Posterior cingulate gyrus (tissue), 11 donors: ENCODE measurements at places on chromosomes 6 and 20.
A peak's percentile ranks its signal among the peaks of the same experiment; 100 is the strongest.

GRCh38 chr20:20712004-20712473 lies 405 bp downstream of the RALGAPA2 start:
- no peak for DNase-seq

DNA sequence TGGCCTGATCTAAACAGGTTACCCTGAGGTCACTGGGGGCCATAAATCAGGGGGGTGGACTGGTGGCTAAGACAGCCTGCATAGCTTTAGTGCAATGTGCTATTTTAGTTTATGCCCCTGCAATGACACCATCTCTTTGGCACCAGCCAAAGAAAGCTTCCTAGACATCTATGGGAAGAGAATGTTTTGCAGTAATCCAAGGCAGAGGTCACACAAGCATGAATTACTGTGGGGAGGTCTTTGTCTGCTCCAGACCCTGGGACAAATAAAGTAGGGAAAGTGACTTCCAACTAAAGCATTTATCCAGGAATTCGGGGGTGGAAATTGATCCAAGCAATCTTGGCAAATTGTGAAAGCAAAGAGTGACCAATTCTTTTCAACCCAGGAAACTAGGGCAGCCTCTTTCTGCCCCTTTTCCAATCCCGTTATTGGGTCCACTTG lies 5.3 kb downstream of the RIPOR2 start:
- no peak for DNase-seq

DNA sequence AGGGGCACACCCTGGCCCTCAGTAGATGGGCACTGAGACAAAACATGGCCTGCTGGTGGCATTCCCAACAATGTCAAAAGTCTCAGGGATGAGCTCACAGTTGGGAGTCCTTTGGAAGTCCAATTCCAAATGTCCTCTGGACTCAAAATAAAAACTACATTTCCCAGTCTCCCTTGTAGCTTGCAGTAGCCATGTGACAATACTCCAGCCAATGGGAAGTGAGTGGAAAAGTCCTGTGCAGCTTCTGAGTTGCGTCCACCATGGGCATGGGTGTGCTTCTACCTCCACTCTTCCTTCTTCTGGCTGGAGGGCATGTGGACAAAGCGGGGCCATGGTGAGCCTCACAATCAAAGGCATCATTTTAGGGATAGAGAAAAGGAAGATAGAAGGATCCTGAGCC lies 5.8 kb upstream of the ADAM33 start:
- DNase-seq: no peak

DNA sequence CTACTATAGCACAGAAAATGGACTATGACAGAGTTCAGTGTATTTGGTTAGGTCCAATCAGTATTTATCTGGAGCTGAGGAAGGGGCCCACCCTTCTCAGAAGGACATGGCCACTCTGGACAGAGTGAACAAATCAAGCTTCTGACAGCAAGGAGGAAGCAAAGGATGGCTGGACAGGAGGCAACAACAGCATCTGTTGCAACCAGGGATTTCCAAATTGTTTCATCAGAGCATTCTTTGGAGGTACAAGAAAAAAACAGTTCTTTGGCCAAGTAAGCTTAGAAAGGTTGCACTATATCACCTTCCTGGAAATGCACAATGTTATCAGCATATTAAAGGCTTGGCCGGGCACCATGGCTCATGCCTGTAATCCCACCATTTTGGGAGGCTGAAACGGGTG lies 118.7 kb upstream of the SLC22A16 start:
- DNase-seq: no peak

- peak; percentile 53 for DNase-seq
Observed at GRCh38 chr6:30515944-30516753, 26.8 kb downstream of the HLA-E start.

DNA sequence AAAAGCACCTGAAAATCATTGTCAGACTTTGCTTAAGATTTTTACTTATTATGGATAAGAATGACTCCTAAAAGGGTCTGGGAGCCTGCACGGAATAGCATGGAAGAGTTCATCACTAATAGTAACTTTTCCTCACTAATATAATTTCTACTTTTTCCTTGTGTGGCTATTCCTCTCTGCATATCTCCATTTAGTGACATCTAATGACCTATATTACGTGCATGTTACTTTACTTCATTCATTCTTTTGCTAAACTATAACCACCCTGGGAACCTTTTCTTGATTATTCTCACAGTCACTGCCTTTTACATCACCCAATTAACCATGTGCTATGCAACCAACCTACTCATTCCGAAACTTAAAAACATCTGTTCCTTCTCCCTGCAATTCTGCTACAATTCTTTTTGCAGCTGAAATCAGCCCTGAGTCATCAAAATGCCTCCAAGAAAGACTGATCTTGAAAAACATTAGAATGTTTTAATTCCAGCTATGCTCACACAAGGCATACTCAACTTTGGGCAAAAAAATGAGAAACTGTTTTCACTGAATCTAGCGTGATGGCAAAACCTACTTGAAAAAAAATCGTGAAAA lies 313.3 kb downstream of the RNGTT start:
- DNase-seq: no peak

GRCh38 chr6:155915651-155916050 lies 460.0 kb upstream of the NOX3 start:
- DNase-seq: no peak

GRCh38 chr6:52403627-52404026 lies 16.5 kb upstream of the EFHC1 start:
- DNase-seq: no peak
